ENCODE measurements at places on chromosomes 16 and 17. TPM values are rescaled to one million over a fixed set of nuclear protein-coding genes. Genes with fewer than 3 reads are reported as not detected.

Gene CCL3
- polyA plus RNA-seq: not detected

Gene OR4D2
- not detected for polyA plus RNA-seq

Gene SCNN1B
- polyA plus RNA-seq: not detected

Gene PYY
- polyA plus RNA-seq: not detected

- DNase-seq: no peak
Observed at GRCh38 chr17:30220414-30220813, 15.1 kb downstream of the SLC6A4 start.

GRCh38 chr17:75731716-75732498 lies 10.6 kb downstream of the ITGB4 start:
- no peak for DNase-seq

GRCh38 chr17:81511804-81512561 lies 616 bp downstream of the ACTG1 start:
- DNase-seq: no peak

DNA sequence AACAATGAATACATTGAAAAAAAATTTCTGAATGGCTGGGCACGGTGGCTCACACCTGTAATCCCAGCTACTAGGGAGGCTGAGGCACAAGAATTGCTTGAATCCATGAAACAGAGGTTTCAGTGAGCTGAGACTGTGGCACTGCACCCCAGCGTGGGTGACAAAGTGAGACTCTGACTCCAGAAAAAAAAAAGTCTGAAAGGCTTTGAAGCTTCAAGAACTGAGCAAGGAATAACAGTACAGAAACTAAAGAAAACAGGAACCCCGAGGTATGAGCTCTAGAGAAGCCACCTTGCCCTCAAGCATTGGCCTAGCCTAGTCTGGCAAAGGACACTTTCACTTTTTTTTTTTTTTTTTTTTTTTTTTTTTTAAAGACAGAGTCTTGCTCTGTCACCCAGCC lies 45.0 kb downstream of the TEX2 start:
- no peak for DNase-seq

- DNase-seq: no peak
Observed at GRCh38 chr17:49510059-49510719, 15.1 kb downstream of the NGFR start.

Gene RNF222
- polyA plus RNA-seq: not detected

DNA sequence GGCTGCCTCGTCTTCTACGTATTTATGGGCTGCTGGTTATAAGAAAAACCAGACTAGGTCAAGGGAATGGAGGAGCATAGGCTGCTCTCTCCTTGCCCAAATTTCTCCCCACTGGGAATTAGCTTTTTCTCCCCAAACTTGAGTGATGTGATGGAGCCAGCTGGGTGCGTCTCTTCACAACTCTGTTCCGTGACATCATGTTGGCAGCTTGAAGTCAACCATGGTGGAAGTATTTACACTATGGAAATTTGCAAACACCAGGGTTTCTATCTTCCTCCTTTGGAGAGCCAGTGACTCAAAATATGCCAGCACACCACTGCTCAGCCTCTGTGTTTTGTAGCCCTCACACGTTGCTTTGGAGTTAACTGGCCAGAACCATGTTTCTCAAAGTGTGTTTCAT lies 78.1 kb downstream of the OR1D5 start:
- no peak for DNase-seq

- DNase-seq: no peak
Observed at GRCh38 chr16:48596326-48596725, 13.7 kb downstream of the N4BP1 start.

DNA sequence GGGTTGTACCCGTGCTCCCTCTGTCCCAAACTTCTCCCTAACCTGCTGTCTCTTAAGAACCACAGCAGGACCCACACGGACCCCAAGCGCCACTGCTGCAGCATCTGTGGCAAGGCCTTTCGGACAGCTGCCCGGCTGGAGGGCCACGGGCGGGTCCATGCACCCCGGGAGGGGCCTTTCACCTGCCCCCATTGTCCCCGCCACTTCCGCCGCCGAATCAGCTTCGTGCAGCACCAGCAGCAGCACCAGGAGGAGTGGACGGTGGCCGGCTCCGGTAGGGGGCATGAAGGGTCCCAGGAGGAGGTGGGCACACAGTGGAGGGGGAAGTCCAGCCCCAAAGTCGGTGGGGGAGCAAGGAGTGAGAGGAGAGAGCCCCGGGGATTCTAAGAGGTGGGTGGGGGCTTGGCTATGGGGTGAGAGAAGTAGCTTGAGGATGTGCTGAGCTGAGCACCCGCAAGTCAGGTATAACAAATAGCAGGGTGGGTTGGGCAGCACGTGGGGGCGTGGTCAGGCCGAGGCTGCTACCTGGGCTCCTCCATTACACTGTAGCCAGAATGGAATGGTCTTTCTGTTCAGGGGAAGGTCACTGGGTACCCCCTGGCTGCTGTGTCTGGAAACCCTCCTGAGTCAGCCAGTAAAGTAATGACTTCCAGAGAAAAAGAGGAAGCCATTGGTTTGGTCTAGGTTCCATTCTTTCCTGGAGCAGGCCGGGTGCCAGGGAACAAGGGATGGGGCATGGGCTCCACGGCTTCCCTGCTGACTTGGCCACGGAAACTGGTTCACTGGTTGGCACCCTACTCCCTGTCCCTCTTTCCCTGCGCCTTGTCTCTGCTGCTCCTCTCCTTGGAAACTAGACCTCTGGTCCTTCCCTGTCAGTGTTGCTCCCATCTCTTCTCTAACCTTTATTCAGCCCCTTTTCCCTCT lies 7.1 kb downstream of the PRSS53 start:
- no peak for DNase-seq

Gene CFAP20
- polyA plus RNA-seq: 45.3 TPM

Gene NUPR1
- 25.9 TPM for polyA plus RNA-seq

Gene CMTM4
- polyA plus RNA-seq: 22.9 TPM

- DNase-seq: peak; percentile 63
Observed at GRCh38 chr16:71895679-71896365, 491 bp downstream of the IST1 start.

DNA sequence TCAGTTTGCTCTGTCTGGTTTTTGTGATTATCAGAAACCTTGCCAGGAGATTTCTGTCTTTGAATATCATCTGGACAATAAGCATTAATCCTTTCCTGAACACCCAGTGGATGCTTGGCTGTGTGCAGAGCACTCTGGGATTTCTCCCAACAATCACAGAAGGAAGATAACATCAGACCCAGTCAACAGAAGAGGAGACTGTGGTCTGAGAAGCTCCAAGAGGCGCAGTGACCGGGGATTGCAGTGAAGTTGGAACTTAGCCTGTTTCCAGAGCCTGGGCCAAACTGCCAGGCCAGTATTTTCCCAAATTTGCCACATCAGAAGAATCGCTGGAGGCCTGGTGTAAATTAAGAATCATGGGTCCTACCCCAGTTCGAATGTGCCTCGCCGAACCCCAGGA lies 264.7 kb downstream of the C16orf95 start:
- no peak for DNase-seq

DNA sequence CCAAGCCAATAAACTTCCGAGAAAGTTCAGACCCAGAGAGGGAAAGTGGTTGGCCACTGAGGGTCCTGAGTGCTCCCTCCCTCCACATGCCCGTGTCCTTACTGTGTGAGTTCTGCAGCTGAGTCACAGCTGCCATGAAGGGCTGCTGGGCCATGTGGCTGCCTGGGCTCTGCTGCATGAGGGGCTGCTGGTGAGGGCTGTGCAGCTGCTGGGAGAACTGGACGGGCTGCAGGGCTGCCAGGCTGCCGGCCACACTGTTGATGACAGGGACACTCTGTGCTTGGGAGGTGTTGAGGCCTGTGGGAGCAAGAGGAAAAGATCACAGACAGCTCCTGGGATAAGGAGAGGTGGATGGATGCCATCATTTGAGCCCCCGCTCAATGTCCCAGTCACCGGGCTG lies 44.0 kb downstream of the HNF1B start:
- no peak for DNase-seq

- no peak for DNase-seq
Observed at GRCh38 chr17:14359163-14360020, 58.5 kb downstream of the HS3ST3B1 start.

GRCh38 chr17:60169921-60170817 lies 20.4 kb downstream of the CA4 start:
- no peak for DNase-seq

DNA sequence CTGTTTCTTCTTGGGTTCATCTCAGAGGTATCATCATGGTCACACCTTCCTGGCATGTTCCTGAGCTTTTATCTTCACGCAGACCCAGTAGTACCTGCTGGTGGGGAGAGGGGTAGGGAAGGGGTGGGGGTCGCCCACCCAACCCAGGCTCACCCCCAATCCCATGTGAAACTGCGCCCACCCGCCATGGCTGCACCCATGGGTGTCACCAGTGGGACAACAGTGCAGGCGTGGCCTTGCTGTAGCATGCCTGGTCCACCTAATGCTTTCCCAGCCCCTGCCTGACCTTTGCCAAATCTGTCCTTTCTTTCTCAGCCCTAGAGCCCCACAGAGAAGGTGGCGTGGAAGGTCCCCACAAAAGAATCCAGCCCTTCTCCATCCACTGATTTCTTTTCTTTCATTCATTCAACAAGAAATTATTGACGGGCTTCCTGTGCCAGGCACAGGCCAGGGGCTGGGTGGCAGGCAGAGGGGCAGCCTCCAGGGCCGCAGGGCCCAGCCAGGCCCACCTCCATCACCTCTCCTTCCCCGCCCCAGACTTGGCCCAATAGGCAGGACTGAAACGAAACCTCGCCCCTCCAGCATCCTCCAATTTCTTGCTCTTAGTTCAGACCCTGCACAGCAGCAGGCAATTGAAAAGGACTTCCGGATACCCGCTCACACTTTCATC lies 79.1 kb upstream of the TNRC6C start:
- no peak for DNase-seq

DNA sequence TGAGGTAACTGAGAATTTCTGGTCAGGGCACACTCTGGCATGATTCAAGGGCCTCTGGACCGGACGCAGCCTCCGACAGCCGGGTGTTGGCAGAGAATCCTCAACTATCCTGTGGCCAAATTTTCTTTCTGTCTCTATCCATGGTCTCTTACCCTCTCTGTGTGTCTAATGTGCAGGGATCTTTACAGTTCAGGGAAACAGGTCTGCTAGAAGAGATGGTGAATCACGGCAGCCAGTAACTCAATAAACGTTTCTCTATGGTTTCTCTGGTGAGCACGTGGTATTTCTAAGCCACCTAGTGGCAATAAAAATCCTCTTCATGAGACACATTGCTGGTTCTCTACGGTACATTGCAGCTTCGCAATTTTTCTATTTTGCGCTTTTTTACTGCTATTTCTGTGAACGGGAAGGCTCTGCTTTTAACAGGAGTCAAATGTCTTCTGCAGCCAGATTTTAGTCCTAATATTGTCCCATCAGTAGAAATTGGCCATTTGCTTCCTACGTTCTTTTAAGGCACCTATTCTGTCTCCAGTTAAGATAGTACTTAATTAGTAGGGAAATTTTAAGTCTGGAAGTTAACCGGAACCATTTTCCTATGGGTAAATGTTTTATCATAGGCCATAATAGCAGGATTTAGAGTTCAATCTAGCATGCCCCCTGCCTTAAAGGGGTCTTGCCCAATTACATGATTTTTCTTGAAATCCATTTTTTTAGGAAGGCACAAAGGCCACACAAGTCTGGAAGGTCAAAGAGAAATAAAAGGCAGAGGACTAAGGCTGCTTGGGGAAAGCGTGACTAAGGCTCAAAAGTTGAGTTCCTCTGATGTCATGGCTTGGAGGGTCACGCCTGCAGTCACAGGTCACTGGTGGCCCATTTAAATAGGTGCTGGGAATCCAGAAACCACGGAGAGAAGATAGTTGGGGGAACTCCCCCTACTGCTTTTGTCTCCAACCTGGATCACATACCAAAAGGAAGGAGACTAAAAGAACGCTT lies 31.5 kb downstream of the QPRT start:
- peak; percentile 73 for DNase-seq

- DNase-seq: no peak
Observed at GRCh38 chr17:7208027-7208571, 11.5 kb downstream of the DLG4 start.

DNA sequence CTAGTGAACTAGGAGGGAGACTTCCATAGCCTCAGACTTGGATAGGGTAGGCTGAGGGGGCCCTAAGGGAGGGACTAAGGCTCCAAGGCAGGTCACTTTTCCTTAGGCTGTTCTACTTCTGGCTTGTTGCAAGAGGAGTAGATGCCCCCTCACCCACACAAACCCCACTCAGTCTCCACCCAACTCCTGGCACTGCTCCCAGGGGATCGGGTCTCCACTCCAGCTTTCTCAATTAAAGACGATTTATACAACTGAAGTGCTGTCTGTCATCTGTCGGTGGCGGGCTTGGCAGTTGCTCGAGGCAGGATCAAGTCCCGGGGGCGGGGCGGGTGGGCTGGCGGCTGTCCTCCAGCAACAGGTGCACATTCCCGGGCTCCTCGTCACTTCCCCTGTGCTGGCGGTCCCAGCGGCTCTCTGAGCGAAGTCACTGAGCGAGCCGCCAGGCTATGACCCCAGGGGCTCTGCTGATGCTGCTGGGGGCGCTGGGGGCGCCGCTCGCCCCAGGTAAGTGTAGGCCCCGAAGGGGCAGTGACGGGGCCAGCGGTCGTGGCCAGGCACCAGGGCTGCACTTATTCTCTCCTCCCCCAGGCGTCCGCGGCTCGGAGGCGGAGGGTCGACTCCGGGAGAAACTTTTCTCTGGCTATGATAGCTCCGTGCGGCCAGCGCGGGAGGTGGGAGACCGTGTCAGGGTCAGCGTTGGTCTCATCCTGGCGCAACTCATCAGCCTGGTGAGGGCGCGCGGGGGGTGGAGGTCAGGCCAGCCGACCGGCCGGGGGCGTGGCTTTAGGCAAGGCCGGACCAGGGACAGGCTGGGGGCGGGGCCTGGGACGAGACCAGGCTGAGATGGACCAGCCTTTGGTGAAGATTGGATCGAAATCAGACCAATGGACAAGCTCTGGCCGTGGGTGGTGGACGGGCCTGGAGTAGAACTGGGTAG lies at the start of gene CHRNB1:
CHRNB1 (plus strand) TSS at position 380 of the 937 bp plus-strand sequence; CDS start at position 447, 67 bp downstream.
- peak; percentile 68 for DNase-seq

DNA sequence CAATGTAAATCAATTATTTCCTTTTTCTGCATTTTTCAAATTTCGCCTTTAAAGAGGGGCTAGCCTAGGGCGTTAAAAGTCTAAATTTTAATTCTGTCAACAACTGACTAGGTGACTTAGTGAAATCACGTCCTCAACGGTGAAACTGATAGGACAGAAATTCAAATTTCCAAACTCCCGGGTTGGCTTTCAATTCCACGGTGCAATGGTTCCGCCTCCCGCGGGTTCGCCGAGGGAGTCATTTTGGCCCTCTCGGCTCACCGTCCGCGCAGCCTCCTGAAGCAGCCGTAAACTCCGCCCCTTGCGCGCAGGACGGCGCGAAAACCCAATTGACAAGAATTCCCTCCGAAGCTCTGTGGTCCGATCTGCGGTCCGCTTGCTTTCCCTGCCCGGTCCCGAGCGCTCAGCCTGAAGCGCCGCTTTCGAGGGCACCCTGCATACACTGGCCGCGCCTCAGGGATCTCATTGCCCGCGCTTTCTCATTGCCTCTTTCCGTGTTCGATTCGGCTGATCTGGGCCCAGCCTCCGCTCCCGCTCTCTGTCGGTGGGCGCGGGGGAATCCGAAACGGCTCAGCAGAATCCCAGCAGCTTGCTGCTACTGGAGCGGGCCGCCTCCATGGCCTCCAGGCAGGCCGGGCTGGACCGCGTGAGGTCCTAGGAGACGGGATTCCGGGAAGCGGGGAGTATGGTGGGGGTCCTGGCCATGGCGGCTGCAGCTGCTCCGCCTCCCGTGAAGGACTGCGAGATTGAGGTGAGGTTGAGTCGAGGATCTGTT lies at the start of gene ATAD5:
ATAD5 (plus strand) TSS at position 304 of the 775 bp plus-strand sequence; CDS start at position 686, 382 bp downstream.
- peak; percentile 95 for DNase-seq

Gene TPSB2
- not detected for polyA plus RNA-seq

All from A549 (cell line).